ENCODE measurements at places on chromosomes 4 and X.

GRCh38 chrX:135923353-135923752, 29.8 kb downstream of the SAGE1 start:
- no peak for DNase-seq

- no peak for DNase-seq
Measured at GRCh38 chr4:148053298-148054003, 321.6 kb downstream of the ARHGAP10 start.

DNA sequence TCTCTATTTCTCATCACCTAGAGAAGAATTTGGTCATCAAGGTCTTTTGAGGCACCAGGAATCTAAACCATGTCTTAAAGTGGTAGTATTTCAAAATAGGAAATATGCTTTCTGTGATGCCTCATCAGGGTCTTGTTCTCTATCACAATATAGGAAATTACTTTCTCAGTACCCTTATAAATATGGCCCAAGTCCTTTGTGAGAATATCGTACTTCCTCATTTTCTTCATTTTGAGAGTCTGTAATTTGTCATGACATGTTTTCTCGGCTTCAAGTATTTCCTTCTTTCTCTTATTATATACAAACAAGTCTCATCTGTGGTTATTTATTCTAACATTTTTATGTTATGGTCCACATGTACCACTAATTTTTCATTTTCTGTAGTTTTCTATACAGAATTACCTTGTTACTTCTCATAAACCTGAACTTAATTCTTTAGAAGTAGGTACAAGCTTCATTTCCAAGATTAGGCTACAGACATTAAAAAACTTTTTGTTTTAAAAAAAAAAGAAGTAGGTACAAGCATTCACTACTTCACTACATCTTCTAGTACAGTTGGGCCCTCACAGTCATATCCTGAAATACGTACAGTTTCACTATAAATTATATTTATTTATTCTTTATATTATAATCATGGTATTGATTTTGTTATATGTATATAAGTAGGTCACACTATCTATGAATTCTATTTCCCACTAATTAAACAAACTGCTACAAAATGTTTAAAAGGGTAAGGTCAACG, 54.4 kb downstream of the KLHL13 start:
- DNase-seq = no peak

DNA sequence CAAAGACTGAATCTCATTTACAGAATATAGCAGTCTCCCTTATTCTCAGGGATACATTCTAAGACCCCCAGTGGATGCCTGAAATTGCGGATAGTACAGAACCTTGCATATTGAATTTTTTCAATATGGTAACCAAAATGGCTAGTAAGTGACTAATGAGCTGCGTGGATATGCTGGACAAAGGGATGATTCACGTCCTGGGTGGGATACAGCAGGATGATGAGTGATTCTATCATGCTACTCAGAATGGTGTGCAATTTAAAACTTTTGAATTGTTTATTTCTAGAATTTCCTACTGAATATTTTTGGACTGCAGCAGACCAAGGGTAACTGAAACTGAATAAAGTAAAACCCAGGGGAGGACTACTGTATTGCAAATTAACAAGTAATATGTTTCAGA, 66.7 kb downstream of the STAG2 start:
- no peak for DNase-seq

DNA sequence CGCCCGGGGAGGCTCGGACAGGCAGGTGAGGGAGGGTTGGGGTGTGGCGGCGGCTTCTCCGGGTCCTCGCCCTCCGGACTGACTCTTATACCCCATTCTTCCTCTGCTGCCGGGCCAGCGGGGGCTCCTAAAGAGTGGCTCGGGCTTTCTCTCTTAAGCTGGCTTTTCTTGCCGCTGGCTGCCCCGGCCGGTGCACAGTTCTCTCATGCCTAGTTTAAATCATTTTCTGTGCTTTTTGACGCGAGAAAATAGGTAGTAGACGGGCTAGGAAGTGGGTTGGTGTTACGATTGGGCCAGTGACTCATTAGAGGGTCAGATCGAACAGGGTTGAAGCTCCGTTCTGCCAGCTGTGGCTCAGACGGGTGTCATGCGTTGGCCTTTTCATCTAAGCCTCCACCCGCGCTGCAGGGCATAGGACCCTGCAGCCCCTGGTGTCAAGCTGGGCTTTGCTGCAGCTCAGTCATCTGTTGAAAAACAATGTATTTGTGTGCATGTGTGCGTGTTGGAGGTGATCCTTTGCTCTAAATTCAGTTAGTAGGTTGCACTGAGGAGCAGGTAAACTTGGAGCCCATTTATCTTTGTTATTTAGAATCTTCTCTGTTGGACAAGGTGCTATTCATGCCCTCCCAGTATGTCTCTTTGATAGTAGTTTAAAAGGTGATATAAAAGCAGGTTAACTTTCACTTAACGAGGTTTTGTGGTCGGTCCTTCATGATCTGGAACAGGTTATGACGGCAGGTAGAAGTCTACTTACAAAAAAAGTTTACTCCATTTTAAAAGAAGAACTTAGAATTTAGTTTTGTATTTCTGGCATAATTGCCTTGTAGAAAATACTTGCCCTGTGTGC, 802 bp downstream of the BMP2K start:
- peak; percentile 20 for DNase-seq
